T47D (cell line): ENCODE measurements at places on chromosomes 7 and 10.
A peak's percentile ranks its signal among the peaks of the same experiment; 100 is the strongest.

- peak; percentile 50 for DNase-seq
Observed at GRCh38 chr7:55177068-55177530, 158.3 kb downstream of the EGFR start.

GRCh38 chr10:62016623-62017490, 115.4 kb downstream of the ARID5B start:
- peak; percentile 28 for DNase-seq

DNA sequence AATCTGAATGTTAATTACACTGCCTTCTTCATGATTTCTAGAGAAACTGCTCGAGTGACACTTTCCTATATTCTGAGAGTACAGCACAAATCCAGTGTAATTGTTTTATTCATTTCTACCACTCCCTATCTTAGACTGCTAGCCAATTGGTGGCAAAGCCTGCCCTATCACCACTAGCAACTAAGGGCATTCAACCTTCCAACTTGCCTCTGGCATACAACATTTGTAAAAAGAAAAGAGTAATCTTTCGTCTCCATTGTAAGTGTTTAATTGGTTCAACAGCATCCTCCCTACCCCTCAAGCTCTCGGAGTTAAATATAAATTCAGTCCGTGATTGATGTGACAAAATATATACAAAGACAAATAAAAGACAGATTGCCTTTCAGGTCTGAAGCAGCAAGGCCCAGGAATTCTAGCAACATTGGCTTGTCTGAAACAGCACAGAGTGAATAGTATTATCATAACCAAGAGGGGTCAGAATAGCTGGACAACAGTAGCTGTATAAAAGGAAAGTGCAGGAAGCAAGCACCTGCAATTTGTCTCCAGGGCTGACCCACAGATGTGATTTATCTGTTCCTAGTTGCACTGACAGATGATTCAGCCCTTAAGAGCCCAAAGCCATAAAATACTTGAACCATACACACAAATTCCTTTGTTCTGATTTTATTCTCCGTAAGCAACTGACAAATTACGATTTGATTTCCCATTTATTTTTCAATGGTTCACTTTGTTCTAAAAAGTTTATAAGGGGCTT, 47.6 kb upstream of the ANKRD1 start:
- no peak for DNase-seq

- DNase-seq = no peak
Observed at GRCh38 chr7:85695041-85695440, 508.2 kb upstream of the SEMA3D start.

DNA sequence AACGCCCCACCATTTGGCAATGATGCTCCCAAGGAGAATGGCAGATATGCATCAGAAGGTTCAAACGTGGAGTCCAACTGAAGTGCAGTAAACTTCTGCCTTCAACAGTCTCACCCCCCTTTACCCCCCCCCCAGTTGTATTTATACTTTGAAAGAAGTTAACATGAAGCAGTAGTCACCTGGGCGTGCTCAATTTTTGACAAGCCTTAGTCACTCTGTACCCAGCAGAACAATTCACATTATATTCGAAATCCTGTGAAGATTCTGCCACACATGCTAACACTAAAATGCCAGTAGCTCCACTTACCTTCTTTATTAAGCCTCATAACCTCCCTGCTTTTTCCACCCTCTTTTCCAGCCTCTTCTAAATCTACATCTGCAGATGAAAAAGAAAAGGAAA, 894 bp downstream of the ATXN7L1 start:
- no peak for DNase-seq

- DNase-seq = no peak
Observed at GRCh38 chr10:37960591-37961137, 15.8 kb downstream of the ZNF25 start.

- no peak for DNase-seq
Observed at GRCh38 chr7:33446551-33446950, 317.2 kb downstream of the BBS9 start.

DNA sequence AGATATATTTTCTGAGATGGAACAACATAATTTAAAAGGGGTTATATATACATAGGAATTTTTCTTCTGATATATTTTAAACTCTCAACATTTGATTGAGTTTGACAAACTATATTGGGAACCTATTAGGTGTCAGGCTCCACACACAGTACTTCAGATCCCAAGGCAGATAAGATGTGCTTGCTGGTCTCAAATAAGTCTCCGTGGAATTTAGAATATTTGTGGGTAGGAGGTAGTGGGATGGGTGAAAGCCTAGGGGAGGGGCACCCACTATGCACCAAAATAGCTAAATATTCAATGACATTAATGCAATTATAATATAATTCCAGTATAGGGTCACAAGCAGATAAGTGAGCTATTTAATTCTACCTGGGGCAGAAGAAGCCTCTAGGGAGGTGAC, 81.5 kb downstream of the ARL4A start:
- peak; percentile 24 for DNase-seq

DNA sequence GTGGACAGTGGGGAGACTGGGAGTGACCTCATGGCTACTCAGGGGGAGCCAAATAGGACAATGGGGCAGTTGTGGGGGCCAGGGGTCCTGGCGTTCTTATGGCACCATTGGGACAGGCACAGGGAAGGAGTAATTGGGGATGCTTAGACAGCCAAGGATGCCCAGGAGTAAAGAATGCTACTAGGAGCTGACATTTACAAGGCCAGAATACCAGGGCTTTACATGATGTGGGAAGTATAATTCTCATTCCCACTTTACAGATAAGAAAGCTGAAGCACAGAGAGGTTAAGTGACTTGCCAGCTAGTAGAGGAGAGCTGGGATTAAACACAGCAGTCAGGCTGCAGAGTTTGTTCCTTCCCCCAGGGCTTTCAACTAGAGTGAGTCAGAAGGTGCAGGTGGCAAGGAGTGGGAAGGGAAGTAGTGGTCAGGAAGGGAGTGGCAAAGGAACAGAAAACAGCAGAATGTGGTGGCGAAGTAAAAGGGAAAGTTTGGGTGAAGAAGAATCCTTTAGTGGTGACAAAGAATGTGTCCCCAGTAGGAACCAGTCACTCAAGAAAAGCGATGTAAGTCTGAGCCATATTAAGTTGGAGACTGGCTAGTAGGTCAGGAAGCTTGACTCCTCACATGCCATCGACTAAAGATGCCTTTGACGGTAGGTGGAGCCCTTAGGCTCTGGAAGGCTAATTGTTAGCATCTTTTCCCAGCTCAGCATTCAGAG, 32.8 kb downstream of the CPVL start:
- DNase-seq = peak; percentile 35

- no peak for DNase-seq
Observed at GRCh38 chr10:126126866-126127265, 230.5 kb downstream of the FANK1 start.

- DNase-seq = no peak
Observed at GRCh38 chr10:32163071-32163761, 107.0 kb upstream of the KIF5B start.

DNA sequence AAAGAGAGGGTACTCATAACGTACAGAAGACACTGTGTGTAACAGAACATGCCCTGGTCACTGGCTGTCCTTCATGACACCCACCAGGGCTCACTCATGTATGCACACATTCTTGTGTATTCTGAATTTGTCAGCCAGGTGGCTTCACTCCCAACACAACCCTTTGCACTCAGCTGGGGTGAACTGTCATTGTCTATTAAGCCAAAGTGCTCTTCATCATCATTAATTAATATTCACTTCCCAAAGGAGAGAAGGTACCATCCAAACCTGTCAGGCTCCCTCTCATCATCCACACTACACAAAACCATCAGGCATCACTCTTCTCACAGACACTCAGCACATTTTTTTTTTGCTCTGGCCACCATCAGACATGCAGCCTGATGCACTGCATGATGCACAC, 469.8 kb downstream of the SORCS1 start:
- no peak for DNase-seq

GRCh38 chr10:22682237-22683139, 31.9 kb downstream of the PIP4K2A start:
- no peak for DNase-seq

GRCh38 chr10:97210543-97210960, 24.8 kb upstream of the SLIT1 start:
- peak; percentile 70 for DNase-seq

DNA sequence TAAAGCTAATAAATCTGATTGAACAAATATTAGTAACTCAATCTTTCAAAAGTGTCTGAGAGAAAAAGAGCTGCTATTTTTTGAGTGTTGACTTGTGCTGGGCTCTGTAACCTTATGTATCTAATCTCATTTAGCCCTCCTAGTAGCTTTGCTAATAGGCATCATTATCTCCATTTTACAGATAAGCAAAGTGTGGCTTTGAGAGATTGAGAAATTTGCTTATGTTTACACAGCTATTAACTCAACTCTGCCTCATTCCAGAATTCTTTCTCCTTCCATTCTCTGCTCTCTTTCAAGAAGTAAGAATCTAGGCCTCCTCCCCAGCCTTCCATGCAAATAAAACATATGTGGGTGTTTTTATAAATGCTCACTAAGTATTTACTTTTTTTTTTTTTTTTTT, 137.8 kb downstream of the GATA3 start:
- DNase-seq = no peak

DNA sequence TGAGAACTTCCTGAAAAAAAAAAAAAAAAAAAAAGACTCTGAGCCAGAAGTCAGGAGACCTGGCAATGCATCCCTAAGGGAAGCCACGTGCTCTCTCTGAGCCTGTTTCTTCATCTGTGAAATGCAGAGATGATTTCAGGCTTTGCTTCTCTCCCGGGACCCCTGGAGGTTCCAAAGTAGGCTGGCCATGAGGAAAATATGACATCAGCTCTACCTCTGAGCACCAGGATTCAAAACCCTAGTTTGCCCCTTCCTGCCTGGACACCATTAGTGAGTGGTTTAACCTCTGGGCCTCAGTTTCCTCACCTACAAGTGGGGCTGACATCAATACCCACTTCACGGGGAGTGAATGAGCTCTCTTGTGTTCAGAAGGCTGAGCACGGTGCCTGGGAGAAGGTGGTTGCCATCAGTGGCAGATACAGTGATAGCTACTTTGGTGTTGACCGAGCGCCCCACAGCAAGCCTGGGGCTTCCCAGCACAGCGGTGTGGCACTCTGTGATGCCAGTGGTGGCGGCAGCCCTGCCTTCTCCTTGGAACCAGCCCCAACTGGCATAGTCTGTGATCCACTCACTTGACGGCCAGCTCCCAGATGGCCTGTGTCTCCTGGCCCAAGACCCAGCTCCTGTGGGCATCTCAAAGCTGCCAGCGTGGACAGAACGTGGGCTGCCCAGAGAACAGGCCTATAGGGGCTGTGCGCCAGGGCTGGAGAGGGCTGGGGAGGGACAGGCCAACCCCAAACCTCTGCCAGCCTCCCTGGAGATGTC, 153.1 kb upstream of the UNC5B start:
- DNase-seq = no peak

DNA sequence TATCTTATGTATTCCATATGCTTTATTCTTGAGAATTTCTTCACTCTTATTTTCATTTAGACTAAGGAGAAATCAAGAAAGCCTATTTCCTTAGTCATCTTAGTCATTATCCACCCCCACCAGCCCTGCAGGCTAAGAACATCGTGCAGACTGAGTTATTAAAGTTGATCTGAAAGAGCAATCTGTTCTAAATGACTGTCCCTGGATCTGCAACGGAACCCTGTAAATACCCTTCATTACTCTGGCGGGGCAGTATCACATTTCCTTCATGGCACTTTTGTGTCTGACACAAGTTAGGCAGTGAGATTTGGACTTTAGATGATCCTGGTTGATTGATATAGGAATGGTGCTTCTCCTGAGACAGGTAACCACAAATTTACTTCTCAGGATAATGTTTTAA, 3.5 kb upstream of the MYPN start:
- DNase-seq = no peak

GRCh38 chr7:114806590-114807162, 115.2 kb upstream of the MDFIC start:
- DNase-seq = no peak

DNA sequence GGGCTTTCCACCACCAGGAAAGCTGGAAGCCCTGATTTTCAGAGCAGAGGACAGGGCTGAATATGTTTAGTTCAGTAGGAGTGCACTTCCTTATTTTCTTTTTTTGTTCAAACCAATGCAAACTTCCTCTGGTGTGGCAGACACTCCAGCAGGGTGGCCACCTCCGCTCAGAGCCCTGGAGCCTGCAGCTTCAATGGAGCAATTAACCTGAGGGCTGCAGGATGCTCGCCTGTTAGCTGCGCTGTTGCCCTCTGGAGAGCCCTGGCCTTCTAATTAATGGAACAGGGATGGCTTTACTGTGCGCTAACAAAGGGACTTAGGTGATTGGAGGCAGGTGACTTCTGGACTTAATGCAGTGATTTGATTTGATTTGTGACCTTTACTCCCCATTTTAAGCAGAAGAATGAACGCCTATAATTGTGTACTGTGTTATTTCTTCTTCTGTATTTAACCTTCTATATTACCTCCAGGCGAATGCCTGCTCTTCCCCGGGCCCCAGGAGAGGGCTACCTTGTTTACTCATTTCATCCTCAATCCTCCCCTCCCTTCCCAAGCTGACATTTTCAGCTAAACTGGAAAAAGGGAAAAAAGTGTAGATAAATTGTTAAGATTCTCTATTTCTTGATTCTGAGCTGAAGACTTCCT, 123.0 kb upstream of the CTBP2 start:
- peak; percentile 28 for DNase-seq

DNA sequence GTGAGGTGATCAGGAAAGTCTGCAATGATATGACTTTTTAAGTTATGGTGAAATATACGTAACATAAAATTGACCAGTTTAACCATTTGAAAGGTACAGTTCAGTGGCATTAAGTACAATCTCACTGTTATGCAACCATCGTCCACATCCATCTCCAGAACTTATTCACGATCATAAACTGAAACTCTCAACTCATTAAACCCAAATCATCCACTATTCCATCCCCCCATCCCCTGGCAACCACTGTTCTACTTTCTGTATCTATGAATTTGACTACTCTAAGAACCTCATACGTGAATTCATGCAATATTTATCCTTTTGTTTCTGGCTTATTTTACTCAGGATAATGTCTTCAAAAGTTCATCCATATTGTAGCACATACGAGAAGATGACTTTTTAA, 48.4 kb downstream of the TFAM start:
- DNase-seq = no peak

GRCh38 chr7:4556868-4557793, 125.0 kb upstream of the FOXK1 start:
- no peak for DNase-seq

DNA sequence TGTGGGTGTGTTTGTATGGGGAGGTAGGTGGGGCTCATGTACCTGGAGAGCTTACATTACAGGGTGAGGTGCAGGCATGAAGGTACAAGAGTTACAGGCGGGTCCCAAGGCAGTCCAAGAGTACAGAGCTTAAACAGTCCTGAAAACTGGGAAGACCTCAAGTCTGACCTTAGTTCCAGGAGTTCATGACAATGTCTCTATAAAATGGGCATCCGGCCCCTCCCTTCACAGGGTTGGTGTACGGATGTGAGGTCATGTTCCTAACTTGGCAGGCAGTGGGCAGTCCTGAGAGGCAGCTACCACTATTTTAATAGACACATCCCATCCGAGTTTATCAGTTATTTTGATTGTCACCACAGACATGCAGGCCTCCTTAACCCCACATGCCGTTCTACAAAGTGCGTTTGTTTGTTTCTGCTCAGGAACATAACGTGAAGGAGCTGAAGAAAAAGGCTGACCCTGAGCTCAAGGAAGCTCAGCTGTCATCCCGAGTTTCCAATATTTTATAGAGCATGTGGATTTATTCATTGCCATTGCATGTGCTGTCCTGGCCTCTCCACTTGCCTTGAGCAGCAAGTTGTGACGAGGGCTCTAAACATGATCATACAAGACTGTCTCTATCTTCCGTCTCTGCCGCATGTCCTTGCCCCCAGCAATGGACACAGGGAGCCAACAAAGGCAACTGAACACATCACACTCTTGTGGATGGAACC, 647.5 kb upstream of the IGFBP3 start:
- no peak for DNase-seq

- DNase-seq = no peak
Observed at GRCh38 chr7:911791-912480, 35.6 kb downstream of the GET4 start.
